ENCODE measurements at places on chromosomes 12 and 14.

DNA sequence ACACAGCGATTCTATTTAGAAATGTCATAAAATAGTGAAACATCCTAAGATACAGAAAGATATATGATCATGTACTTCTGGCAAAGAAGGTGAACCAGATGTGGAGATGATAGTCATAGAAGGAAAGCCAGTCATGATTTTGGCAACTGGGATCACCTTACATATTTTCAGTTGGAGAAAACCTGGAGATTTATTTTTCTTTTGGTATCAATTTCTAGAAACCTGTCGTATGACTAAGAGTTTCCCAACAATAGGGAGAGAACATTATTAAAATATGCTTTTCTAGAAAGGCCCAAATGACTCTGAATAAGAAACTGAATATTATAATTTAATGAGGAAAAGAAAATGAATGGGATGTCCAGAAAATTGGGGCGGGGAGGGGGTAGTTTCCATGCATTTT lies 396.4 kb downstream of the ZFP36L1 start:
- no peak for DNase-seq

GRCh38 chr12:95942524-95943329 lies at the start of gene CCDC38:
CCDC38 (minus strand) TSS chr12:95942614; CDS start chr12:95936509, 6,105 bp downstream.
- peak; percentile 83 for DNase-seq

DNA sequence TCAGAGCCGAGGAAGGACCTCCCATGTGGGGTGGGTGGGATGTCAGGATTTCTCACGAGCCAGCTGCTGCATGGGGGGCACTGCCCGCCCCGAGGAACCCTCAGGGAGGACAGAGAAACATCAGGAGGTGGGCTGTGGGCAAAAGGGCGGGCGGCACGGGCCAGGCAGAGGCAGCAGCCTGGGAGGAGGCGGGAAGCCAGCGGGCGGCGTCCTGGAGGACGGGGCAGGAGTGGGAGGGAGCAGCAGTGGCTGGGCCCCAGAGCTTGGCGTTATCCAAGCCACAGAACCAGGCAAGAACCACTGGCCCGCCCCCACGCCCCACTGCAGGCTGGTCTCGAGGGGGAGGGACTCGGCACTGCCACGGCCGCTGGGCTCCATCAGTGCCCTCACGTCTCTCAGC lies 2.4 kb downstream of the C14orf180 start:
- DNase-seq, result no peak

DNA sequence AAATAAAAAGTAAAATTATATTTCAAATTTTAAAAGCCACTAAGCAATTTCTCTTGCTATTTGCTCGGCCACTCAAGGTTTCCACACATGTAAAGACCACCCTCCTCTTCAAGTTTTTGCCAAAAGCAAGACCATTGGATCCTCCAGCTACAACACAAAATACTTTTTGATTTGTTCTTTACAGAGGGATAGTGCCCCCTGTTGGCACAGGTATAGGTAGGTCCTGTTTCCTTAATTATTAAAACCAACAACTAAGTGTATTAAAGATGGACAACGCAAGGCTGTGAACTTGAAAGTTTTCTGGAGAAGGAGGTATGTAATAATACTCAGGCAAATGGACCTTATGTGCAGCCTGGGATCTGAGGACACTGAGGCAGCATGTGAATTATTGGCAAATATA lies 23.8 kb downstream of the ATP6V1D start:
- peak; percentile 12 for DNase-seq

DNA sequence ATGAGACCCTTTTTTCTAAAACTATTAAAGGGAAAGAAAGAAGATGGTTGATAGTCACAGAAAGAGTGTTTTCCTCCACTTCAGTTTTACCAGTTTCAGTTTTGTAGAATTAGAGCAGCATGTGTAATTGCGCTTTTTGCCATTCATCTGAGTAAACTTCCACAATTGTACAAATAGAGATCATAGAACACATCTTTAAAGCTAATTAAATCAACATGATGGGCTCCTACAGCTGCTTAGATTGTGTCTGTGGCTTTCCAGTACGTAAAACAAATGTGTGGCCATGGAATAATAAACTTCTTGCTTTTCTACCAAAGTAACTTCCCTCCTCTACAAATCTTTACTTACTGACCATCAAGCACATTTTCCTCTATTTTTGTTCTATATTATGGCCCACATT lies 84.2 kb upstream of the LRIG3 start:
- no peak for DNase-seq

DNA sequence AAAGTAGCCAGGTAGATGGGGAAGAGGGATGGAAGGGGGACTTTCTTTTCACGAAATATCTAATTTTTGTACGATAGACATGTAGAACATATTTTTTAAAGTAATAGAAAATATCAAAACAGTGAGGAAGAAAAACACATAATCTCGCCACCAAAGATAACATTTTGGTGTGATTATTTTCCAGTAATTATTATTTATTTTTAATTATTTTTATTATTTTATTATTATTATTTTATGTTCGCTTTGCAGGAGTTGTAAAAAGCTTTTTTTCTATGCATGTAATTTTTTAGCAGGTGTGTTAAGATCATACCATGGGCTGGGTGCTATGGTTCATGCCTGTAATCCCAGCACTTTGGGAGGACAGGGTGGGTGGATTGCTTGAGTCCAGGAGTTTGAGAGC lies 85.6 kb upstream of the CCND2 start:
- no peak for DNase-seq
